ENCODE measurements at places on chromosomes 4 and X.

- DNase-seq = no peak
These were observed 23.8 kb downstream of the PPP1R2C start for GRCh38 chrX:42754115-42754514.

DNA sequence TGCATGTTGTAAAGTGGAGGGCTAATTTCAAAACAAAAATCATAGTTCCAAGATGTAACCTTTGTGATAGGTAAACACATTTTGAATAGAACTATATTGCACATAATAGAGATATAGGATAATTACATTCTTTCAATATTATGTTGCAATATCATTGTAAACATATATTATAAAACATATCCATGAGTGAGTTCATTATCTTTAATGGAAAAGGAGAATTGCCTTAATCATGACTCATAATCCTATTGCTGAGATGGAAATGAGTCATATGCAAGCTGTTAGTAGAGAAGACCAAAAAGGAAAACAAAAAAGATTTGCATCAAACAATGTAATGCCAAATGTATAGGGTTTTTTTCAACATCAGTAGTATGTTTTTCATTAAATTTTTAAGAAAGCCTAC lies 73.7 kb upstream of the WDR44 start:
- DNase-seq = no peak

DNA sequence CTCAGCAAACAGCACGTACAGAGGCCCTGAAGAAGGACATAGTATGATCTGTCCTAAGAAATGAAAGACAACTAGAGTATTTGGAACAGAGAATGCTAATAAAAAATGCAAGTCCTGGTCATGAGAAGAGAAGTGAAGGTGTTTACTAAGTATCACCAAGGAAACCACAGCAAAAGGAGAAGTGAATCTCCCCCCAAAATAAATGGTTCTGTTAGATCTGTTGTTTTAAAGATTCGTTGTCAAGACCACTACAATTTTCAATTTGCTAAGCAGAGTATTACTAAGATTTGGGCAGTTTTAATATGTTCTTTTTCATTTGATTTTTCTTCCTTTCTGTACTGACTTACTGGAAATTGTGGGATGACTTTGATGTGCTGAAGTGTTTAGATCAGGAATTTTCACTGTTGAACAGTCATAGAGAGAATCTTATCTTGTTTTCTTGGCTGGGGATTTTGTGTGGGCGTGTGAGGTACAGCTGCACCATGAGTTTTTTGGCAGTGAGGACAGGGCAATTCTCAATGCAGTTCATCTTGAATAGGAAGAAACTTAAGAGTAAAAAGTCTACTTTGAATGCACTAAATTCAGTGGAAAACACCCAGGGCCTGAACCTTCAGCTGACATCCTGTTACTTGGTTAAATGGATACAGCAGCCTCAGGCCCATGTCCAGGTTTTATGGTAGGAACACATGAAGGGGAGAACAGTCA lies 132.2 kb downstream of the STIM2 start:
- no peak for DNase-seq

DNA sequence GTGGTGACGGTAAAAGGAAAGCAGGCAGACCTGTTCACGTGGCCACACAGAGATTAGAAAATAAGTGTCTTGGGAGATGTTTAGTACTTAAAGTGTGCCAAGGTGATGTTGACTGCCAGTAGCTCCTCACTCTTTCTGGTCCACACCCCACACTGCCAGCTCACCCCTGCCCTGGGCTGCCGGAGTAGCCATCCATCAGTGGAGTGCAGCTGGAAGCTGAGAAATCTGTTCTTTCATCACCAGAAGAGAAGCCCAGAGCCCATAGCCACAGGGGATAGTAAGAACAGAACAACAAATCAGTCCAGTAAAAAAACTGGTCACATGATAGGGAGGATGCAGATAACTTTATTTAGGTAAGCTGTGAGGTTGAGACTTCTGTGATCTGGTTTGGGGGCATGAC lies 64.1 kb downstream of the WWC2 start:
- no peak for DNase-seq

DNA sequence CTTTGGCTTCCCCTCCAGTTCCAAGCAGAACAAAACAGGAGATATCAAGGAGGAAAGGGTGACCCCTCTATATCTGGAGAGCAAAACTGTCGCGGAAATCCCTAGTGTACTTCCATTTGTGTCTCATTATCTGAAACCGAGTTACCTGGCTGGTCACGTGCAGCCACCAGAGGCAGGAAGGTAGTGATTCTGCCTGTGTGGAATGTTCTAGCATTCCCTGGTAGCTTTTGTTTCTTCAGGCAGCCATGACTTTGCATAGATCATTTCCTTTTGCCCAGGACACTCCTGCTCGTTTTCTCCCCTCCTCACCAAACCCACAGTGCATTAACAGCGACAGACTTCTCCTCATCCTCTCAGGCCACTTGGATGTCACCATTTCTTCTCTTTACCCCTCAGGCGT lies 107.9 kb downstream of the PTTG2 start:
- DNase-seq = no peak

GRCh38 chr4:146370841-146371240 lies 150.9 kb downstream of the SLC10A7 start:
- no peak for DNase-seq

GRCh38 chrX:11416600-11416999 lies 123.4 kb downstream of the AMELX start:
- DNase-seq = no peak

DNA sequence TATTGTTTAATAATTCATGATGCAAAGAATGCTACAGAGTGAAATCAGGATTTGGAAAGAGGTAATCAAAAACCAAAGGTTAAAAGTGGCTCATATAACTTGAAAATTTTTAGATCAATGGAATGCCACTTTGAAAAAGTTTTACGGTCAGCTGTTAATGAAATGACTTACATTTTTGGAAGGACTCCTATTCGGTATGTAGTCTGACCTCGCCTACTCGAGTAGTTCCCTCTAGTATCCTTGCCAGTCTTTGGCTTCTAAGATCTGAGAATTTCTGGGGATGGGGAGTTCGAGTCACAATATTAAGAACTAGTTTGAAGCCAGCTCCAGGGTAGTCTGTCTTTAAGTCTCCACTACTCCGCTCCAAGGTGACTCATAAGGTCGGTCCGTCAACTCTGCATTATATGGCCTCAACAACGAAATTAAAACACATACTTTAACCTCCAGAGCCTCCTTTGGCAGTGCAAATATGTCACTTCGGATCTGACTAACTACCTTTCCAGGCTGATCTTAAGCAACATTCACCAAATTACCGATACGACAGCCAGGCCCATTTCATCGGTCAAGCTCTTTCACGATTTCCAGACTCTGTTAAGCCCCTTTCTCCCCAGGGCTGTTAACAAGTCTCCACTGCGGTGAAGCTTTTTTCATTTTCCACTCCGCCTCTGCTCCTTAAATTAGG lies 733 bp upstream of the NAA15 start:
- no peak for DNase-seq

DNA sequence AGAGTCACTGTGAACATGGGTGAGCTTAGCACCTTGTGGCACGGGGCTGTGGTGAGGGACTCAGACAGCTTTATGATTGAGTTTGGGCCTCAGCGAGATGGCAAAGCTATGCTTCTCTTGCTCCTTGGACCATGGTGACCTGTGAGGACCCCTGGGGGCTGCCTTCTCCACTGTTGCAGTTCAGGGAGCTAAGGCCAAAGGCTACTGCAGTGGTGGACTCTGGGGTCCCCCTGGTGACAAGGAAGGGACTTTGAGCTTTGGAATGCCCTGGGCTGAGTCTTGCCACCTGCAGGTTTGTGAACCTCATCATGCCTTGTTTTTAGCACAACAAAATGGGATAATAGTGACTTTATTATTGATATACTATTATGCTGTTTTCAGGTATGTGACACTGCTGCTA lies 36.5 kb downstream of the TBL1X start:
- DNase-seq = peak; percentile 10

GRCh38 chrX:104987063-104987462 lies 233.4 kb downstream of the TEX13A start:
- no peak for DNase-seq

- DNase-seq = no peak
These were observed 34.6 kb downstream of the NBDY start for GRCh38 chrX:56763556-56764152.

- DNase-seq = no peak
These were observed 265.1 kb upstream of the MAD2L1 start for GRCh38 chr4:120331486-120332370.
